ENCODE measurements at places on chromosomes 4 and X.

DNA sequence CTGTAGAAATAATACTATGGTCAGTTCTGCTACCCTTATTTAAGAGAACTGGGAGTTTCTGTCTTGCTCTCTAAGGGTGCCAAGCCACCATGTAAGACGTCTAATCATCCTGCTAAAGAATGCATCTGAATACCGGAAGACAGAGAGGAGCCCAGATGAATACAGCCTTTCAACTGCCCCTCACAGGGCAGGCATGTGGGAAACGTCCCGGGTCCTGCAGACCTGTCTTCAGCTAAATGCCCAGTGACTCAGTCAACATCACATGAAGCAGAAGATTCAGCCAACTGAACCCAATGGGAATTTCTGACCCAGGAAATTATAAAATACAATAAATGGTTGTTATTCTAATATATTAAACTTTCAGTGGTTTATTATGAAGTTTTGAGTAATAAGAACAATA, 2141.0 kb upstream of the AGA start:
- DNase-seq: no peak

DNA sequence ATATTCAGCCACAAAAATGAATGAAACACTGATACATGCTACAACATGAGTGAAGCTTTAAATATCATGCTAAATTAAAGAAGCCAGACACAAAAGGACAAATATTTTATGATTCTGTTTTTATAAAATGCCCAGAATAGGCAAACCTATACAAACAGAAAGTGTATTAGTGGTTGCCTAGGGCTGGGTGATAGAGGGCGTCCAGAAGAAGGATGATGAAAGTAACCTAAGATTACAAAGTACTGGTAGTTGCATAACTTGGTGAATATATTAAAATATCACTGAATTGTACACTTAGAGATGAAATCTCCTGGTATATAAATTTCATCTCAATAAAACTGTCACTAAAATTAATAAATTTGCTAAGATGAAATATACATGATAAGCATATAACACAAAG, 67.5 kb downstream of the FBXW7 start:
- no peak for DNase-seq

- DNase-seq: no peak
Observed at GRCh38 chr4:166044871-166045270, 171.8 kb downstream of the TLL1 start.

- no peak for DNase-seq
Observed at GRCh38 chrX:70477734-70478075, 33.1 kb downstream of the DLG3 start.

DNA sequence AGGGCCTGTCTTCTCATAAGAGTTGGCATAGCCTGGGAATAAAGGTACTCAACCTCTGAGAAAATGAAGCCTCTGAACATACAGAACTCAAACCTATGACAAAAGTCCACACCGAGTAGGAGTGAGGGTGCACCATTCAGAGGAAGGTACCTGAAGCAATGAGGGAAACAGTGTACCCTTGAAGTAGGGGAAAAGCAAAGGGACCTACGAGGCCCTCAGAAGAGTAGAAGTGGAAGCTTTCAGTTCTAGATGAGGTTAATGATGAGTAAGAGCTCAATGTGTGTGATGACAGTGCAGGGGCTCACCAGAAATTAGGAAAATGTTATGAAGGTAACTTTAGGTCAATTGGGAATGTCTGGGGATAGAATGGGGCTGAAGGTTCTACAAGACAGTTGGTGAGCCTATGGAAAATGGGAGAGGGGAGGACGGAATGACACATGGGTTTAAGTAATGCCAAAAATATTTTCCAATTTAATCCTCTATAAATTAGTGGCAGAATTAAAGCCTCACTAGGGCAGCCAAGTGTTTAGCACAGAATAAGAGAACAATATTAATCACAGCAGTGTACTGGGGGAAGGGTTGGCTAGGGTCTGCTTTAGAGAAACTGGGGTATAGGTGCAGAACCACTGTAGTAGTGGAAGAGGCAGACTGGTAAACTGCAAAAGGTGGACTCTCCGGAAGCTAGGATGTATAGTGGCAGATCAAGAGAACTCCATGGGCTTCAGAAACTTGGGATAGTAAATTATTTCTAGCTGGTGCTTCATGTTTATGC, 39.8 kb downstream of the RAB33A start:
- DNase-seq: no peak

DNA sequence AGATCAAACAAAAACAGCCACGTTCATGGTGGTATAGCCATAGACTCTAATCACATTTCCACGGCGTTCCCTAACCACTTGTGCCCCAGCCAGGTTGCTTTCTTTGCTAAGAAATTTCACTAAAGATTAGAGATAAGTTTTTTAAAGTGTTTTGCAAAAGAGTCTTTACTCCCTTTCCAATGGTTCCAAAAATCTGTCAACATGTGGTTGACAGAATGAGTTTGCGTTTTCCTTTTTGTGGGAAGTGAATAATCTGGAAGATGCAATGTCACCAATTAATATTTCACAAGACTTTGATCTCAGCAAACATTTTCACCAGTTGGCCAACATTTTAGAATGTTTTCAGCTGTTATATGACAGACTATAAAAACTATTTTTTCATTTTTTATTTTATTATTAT, 35.3 kb downstream of the CXCL1 start:
- DNase-seq: no peak

DNA sequence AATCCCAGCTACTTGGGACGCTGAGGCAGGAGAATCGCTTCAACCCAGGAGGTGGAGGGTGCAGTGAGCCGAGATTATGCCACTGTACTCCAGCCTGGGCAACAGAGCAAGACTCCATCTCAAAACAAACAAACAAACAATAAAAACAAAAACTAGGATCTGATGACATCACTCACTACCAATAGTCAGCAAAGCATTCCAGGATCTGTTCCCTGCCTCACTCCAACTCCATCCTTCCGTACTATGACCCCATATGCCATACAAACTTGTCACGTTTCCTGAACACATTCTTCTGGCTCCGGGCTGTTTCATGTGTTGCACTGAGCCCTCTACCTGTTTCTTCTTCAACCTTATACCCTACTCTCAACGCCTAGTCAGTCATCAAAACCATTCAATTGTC, 47.3 kb downstream of the RBM47 start:
- no peak for DNase-seq

GRCh38 chr4:29326004-29326403, 1394.2 kb upstream of the PCDH7 start:
- no peak for DNase-seq

DNA sequence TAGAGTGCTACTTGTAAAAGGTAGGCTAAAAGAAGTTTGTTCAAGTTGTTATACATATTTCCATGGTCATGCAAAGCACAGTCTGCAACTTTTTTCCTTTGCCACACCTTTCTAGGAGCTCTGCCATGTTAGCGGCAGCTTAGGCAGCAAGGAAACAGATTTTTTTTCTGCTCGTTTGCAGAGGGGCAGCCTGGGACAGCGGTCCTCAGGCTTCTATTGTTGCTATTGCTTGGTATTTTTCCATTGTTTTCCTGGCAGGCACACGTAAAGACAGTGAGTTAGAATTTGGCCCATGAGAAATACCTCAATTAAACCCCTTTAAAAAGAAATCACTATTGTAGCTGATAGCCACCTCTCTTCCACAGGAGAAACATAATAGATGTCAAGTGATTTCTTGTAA, 391.4 kb downstream of the SH2D1A start:
- no peak for DNase-seq

GRCh38 chrX:118495958-118496762, 545 bp downstream of the DOCK11 start:
- peak; percentile 24 for DNase-seq

- DNase-seq: peak; percentile 56
Observed at GRCh38 chrX:1392376-1393068, 609 bp upstream of the SLC25A6 start.

GRCh38 chr4:151573945-151574344, 165.0 kb downstream of the FHIP1A start:
- DNase-seq: no peak

GRCh38 chr4:5409972-5410618, 298.3 kb downstream of the EVC2 start:
- DNase-seq: no peak

DNA sequence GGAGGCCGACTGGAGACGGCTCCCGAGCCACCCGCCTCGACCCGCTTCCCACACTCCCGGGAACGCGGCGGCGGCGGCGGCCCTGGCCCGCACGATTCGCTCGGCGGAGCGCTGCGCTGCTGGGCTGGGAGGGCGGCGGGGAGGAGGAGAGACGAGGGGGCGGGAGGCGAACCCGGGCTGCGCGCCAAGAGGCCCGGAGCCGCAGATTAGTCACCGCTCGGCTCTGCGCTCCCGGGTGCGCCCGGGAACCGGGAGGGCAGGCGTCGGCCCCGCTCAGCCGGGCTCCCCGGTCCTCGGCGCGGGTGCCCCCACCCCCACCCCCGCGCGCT, 11.2 kb upstream of the BCOR start:
- peak; percentile 23 for DNase-seq

GRCh38 chr4:144782345-144782744, 136.4 kb downstream of the HHIP start:
- DNase-seq: peak; percentile 6

GRCh38 chr4:145860897-145861296, 77.7 kb downstream of the ZNF827 start:
- no peak for DNase-seq

GRCh38 chr4:100721490-100721889, 203.7 kb upstream of the EMCN start:
- no peak for DNase-seq

- no peak for DNase-seq
Observed at GRCh38 chrX:47796433-47796906, 40.2 kb upstream of the ZNF81 start.

GRCh38 chrX:111170017-111170416, 74.0 kb downstream of the PAK3 start:
- no peak for DNase-seq

- DNase-seq: no peak
Observed at GRCh38 chr4:29553846-29554245, 1166.3 kb upstream of the PCDH7 start.

DNA sequence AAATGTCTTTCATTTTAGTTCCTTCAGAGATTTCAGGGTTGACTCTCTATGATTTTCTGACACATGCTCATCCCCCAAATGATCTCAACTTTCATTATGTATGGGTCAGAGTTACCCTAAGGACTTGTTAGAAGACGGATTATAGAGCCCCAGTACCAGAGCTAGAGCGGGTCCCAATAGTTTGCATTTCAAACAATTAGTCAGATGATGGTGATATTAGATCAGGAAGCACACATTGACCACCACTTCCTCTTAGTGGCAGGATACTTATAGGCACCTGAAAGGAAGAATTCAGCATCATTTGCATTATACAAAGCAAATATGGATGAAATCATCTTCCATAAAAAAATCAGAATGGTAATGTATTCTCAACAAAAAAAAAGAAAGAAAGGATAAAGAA, 106.1 kb downstream of the GALNTL6 start:
- no peak for DNase-seq

DNA sequence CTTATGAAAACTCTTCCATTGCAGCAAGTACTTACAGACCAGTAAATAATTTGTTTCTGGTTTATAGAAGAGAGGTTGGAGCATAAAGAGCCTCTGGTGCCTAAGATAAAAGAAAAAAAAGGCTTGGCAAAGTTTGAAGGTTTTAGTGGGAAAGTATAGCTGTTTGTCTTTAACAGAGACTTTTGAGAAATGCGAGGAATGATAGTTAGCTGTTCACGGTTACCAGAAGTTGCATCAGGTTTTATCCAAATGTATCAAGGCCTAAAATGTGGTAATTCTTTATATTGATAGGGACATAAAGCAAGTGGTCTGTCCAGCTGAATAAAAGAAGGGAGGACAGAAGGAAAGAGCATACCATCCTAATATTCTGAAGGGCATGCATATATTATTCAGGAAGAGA, 29.3 kb downstream of the RAP1GDS1 start:
- DNase-seq: peak; percentile 13

- DNase-seq: no peak
Observed at GRCh38 chr4:106063009-106063408, 167.7 kb downstream of the NPNT start.

GRCh38 chr4:70559211-70559830, 32.7 kb upstream of the AMBN start:
- peak; percentile 77 for DNase-seq

DNA sequence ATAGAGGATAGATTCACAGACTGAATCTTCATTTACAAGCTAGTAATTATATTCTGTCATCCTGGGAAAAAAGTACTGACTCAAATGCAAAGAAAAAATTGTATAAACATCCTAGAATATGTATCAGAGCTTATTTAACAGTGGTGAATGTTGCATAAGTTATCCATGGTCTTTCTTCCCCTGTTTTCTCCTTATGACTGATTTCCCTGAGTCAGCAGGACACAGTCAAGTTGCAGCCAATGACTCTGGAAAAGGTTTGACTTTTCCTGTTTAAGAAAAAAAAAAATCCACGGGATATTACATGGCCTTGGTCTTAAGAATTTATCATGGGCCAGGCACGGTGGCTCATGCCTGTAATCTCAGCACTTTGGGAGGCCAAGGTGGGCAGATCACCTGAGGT, 36.5 kb downstream of the INPP4B start:
- no peak for DNase-seq

DNA sequence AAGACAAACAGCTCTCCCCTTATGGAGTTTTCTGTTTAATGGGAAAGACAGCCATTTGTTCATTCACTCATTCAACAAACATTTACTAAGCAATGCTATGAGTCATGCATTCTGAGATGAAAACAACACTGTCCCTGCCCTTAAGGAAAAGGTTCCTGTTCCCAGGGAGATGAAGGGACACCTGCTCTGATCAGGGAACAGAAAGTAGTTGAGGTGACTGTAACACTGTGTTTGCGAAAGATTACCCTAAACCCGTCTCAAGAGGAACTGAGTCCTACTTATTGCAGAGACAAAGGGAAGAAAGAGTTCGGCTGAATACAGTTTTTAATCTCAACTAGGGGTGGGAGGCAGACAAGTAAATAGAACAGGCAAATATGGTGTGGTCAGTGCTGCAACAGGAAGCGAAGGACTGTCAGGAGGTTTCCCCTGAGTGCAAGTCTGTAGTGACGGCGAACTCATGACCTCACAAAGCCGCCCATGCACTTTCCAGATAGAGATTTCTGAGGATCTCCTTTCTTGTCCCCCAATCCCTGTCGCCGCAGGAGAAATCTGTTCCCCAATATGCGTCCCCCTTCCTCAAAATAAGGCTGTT, 712 bp downstream of the STX18 start:
- DNase-seq: peak; percentile 41

GRCh38 chr4:101174679-101175345, 172.5 kb downstream of the PPP3CA start:
- no peak for DNase-seq

GRCh38 chrX:12950851-12951594, 23.9 kb upstream of the TMSB4X start:
- DNase-seq: no peak

GRCh38 chrX:13226214-13226613, 93.6 kb downstream of the ATXN3L start:
- DNase-seq: no peak

GRCh38 chr4:53854991-53855568, 209.3 kb downstream of the CHIC2 start:
- DNase-seq: no peak

DNA sequence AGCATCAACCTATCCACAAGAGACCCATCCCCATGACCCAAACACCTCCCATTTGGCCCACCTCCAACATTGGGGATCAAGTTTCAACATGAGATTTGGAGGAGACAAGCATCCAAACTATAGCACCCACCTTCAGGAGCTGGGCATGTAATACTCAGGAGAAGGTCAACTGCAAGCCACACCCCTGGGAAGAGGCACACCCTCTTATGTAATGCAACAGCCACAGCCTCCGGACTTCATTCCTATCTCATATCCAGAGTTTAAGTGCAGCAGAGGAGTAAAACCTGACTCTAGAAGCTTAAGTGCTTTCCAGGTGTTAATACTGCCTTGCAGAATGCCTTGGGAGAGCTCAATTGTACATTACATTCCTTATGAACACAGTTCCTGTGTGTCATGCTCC, 197.4 kb downstream of the PTTG2 start:
- no peak for DNase-seq

GRCh38 chrX:39206399-39207145, 405.3 kb downstream of the MID1IP1 start:
- no peak for DNase-seq

Measured in pons (tissue), 1 donor.